ENCODE measurements at places on chromosomes 6 and 20.

- DNase-seq = no peak
Measured at GRCh38 chr6:130620338-130620781, 206.8 kb upstream of the SMLR1 start.

DNA sequence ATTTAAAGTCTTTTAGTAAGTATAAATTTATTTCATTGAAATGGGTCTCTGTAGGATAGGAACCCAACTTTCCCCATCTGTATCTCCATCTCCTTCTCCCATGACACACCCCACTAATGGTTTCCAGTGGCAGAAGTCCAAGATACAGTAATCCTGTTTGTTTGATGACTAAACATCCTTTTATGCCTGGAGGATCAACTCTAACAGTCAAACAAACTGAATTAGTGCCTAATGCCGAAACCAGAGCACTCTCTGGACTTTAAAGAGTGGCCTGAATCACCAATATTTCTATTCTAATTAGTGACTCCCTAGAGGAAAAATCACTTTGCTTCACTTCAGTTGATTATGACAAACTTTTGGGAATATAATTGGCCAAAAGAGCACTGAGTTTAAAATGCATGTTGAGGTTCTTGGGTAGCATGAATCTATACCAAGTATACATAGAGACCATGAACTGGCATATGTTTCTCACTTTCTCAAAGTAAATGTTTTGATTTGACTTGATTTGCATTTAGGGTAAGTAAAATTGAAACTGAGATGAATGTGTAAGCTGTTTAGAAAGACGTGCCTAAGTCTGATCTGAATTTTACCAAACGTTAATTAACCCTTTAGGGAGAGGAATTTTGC, 776.4 kb upstream of the NRSN1 start:
- DNase-seq = no peak

DNA sequence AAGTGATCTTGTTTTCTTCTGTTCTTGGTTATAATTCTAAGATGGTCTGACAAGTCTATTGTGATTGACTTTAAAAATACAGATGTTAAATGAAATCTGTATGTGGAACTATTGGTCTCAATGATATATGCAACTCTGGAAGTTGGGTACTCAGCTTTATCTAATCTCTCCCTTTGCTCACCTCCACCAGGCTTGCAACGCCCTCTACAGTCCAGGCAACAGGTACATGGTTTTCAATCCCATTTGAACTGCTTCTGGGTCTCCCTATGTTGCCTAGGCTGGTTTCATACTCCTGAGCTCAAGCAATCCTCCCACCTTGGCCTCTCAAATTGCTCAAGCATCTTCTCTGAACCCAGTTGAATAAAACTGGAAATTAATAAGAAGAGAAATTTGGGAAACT, 25.6 kb upstream of the HLA-DQB1 start:
- no peak for DNase-seq

DNA sequence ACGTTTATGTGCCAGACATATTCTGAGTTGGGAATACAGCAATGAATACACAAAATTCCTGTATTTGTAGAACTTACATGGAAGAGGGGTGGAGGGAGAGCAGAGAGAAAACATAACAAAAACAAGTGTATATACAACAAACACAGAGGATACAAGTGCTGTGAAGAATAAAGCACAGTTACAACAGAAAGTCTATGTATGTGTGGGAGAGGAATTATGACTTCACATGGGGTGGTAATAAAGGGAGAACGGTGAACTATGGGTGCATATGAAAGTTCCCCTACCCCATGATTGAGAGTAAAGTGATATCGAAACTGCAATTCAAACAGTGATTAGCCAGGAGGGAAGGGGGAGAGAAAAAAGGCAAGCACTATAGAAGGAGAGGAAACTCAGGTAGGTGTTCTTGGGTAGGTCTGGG, 24.6 kb downstream of the HBS1L start:
- no peak for DNase-seq

- DNase-seq = no peak
Measured at GRCh38 chr6:126180585-126180984, 159.3 kb upstream of the CENPW start.

DNA sequence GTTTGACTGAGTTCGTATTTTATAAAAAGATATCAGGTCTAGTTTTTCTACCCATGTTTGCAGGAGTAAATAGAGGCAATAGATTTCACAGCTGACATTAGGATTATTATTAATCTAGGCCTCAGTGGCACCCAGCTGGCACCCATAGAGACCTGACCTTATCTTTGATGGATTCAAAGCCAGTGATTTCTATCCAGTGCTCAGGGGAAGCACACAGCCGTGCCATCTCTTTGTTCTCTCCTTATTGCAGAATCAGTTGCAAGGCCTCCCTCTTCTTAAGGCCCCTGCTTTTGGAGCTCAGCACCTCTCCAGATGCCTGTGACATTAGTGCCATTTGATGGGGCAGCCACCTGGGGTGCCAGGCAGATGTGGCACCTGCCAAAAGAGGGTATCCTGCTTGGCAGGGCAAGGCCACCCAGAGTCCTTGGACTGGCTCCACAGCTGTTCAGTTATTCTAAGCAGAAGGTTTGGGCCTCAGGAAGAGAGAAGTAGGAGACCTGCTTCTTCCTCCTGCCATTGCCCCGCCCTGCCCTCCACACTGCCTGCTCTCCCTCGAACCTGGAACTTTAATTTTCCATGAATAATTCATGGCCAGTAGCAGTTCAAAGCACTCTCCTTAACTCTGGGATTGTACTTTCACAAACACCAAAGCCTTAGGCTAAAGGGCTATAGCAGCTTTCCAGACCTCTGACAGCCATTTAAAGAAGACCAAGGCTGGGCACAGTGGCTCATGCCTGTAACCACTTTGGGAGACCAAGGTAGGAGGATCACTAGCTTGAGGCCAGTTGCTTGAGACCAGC, 206.3 kb downstream of the ZDHHC14 start:
- DNase-seq = peak; percentile 41

DNA sequence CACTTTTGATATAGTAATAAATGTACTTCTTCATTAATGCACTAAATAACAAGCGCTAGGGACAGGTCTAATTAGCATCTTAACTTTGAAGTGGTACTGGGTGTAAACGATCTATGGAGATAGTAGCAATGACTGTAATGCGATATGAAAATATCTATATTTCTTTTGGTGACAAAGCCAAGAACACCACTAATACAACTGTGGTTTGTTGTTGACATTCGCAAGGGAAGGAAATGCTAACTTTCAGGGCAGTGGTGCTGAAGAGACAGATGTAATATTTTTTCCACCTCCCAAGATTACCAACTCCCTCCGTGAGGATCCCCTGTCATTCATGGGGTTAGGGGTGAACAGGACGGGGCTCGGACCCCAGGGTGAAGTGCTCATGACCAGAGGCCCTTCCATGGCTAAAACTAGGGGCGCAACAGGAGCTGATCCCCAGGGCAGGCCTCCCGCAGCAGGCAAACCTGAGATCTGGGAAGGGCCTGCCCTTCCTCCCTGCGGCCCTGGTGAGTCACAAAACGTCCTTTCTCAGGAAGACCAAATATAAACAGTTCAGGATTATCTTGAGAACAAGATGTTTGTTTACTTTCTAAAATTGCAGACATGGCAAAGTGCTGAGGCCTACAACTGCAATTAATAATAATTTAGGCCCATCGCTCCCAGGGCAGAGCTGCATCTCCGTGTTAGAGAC, 65.0 kb upstream of the TOX2 start:
- peak; percentile 43 for DNase-seq

- DNase-seq = no peak
Measured at GRCh38 chr6:31879143-31879542, 346 bp upstream of the SLC44A4 start.

GRCh38 chr6:15299430-15300131, 53.7 kb downstream of the JARID2 start:
- DNase-seq = no peak

DNA sequence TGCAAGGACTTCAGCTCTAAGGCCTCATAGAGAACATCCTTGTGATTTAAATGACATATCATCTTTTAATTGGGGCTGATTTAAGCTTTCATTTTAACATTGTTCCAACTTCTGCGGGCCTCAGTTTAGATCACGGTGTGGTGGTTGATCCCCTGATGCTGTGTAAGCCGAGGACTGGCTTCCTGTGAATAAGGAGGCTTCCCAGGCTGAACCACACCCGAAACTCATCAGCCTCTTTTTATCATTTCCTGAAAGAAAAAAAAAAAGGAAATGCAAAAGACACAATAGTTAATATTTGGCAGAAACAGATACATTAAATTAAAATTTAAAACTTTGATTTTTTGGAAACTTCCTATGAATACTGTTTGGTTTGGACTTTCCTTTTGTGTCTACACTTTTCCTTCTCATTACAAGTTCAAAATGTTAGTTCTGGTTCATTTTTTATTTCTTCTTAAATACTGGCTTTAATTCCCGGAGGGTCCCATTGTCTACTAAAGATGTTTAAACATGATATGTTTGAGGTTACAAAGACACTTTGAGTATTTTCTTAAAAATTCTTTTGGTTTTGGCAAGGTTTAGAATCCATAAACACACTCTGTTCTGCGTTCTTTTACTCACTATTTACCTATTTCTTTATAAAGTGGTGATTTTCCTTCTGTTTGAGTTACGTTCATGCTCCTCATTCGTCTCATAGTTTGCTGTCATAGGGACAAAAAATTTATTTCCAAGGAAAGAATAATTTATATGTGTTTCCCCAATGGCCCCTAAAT, 230.0 kb upstream of the SULF2 start:
- no peak for DNase-seq

DNA sequence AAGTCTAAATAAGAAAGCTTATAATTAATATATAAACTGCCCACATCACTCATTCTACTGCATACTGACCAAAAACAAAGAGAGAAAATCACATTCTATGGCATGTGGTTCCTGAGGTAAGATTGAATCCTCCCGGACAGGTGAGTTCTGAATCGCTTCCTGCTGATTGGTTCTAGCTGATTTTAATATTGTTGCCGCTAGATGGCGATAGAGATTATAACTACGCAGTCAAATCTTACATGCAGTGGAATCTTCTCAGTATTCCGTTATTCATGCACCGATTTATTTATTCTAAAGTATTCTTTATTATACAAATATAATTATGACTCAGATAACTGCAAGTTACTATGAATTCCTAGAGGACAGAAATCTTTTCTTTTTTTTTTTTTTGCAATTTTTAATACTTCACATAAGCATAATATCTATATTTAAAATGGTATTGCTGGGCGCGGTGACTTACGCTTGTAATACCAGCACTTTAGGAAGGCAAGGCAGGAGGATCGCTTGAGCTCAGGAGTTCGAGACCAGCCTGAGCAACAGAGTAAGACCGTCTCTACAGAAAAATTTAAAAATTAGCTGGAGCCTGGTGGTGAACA, 24.2 kb upstream of the TMX4 start:
- DNase-seq = no peak

- DNase-seq = no peak
Measured at GRCh38 chr20:22836877-22837276, 198.2 kb upstream of the SSTR4 start.

- DNase-seq = peak; percentile 15
Measured at GRCh38 chr6:108187519-108187918, 21.7 kb downstream of the NR2E1 start.

GRCh38 chr6:41199552-41200246, 1.2 kb downstream of the TREML2 start:
- DNase-seq = peak; percentile 40

DNA sequence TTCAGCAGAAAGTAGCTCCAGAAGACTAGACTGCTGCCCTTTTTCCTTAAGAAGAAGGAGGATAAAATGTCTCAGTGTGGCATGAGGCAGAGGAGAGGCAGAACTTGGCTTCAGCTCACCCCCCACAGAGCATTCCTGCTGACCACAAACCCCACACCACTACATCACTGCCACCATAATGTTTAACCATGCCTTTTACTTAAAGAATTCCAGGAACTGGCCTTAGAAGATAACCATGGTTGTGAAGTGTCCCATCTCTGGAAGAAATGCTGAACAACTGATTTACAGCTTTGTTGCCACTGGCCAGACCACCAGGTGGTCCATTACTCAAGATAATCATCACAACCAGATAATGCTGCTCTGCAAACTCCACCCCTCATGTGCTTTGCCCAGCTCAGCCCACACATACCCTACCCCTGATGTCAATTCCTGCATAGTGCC, 154.1 kb downstream of the CD24 start:
- DNase-seq = no peak

DNA sequence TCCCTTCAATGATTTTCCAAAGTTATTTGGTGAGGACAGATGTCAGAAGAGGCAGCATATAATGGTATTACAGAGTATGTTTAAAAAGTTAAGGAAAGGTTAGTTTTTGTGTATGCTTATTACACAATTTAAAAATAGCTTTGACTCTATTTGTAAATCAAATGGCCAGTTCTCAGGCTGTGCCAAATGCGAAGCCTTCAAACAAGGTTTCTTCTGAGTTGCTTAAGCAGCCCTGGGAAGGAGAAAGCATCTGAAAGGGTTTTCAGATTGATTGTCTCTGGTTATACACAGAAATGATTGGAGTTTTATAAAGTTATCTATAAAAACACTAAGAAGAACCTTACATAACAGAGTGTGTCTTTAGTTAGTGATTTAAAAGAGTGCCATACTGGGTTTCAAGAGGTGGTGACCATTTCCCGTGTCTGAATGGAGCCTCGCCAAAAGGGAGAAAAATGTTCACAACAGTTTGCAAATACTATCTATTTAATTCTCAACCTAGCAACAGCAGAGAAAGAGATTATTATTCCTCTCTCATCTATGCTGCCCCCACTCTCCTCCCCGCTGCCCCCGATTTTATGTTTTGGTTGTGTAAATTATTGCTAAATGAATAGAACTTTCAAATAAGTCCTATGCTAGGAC, 16.7 kb downstream of the CD109 start:
- DNase-seq = no peak

GRCh38 chr20:40896814-40897700, 131.6 kb upstream of the TOP1 start:
- peak; percentile 7 for DNase-seq
